Midbrain (tissue), 1 donor: ENCODE measurements at places on chromosomes 11 and 22.

DNA sequence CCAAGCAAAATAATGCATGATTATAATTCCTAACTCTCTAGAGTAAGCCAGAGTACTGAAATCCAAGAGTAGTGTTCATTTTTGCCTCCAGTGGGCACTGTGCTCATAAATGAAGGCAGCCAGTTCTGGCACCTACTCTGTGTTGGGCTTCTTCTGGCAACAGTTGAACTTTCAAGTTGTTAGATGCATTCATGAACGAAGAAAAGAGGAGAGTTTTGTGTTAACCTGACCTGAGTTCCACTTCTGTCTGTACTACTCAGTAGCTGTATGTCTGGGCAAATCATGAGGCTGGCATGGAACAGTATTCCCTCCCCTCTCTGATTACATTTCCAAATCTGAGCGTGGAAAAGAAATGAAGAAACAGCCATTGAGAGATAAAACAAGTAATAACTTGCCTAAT lies 20.3 kb upstream of the TENM4 start:
- DNase-seq: peak; percentile 35

GRCh38 chr11:115649461-115649860 lies 145.2 kb upstream of the CADM1 start:
- no peak for DNase-seq

GRCh38 chr11:19442554-19442910 lies 201.8 kb upstream of the E2F8 start:
- DNase-seq: no peak

GRCh38 chr11:35483131-35483820 lies 42.1 kb downstream of the PAMR1 start:
- DNase-seq: no peak

- DNase-seq: no peak
Measured at GRCh38 chr11:35288817-35289541, 130.4 kb downstream of the SLC1A2 start.

- no peak for DNase-seq
Measured at GRCh38 chr11:91129596-91129995, 906.7 kb upstream of the CHORDC1 start.

DNA sequence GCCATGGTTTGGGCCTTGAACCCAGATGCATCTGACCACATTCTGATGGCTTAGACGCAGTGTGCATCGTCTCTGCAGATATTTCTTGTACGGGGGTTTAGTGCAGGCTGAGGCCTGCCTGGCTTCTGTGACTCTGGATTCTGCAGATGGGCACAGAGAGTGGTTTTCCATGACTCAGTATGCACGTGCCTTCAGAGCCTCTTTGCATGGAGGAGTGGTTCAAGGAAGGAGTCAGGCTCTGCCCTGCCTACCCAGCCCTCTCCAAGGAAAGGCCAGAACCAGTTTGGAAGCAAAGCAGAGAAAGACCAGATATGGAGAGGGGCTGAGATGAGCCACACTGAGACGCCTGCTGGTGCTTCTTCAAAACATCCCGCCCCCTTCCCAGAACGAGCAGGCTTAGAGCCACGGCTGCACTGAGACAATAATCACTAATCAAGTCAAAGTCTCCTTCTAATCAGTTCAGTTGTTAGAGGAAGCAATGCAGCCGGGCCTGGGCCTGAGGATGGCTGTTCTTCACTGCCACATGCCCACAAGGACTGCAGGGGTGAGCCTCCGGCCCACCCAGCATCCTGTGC lies 308.9 kb downstream of the NXPE2 start:
- no peak for DNase-seq

- no peak for DNase-seq
Measured at GRCh38 chr11:105045676-105046296, 651 bp upstream of the CARD16 start.

GRCh38 chr11:122556605-122557004 lies 98.9 kb upstream of the UBASH3B start:
- DNase-seq: no peak

- no peak for DNase-seq
Measured at GRCh38 chr11:103798026-103798425, 238.4 kb upstream of the DDI1 start.

- DNase-seq: no peak
Measured at GRCh38 chr11:128181088-128181480, 406.3 kb downstream of the ETS1 start.

GRCh38 chr11:30774496-30775232 lies 188.5 kb upstream of the MPPED2 start:
- no peak for DNase-seq

DNA sequence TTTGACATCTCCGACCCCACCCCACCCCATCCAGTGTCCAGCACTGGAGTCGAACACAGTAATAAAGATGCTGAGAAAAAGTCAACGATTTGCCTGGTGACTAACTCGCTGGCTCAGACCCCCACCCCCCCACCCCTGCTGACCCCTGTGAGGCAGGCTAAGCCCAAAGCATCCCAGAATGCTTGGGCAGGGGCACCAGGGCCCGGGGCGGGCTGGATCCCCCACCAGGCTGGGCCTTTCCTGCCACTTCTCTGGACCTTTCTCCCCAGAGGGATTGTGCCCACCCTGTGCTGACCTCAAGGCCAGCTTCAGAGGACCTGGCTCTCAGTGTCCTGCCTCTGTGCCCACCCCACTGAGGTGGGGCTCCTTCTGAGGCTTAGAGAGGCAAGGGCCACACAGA lies 1.8 kb downstream of the C11orf86 start:
- no peak for DNase-seq

DNA sequence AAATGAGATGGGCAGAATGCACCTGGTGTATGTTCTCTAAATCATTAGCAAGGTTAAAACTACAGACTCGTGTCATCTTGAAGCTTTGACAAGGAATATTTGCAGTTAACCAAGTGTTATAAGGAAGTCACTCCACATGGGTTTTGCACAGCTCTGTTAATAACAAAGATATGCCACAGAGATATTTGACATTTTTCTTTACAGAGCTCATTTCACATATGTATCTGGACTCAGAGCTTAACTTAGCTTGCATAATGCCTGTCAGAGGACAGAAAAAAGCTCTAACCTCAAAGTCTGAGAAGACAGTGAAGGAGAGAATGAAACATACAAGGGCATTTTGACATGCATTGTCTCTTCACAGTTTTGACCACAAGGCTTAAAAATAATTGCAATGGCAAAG lies 105.5 kb downstream of the C11orf87 start:
- no peak for DNase-seq

- DNase-seq: no peak
Measured at GRCh38 chr11:18106688-18107087, 806 bp upstream of the SAAL1 start.

DNA sequence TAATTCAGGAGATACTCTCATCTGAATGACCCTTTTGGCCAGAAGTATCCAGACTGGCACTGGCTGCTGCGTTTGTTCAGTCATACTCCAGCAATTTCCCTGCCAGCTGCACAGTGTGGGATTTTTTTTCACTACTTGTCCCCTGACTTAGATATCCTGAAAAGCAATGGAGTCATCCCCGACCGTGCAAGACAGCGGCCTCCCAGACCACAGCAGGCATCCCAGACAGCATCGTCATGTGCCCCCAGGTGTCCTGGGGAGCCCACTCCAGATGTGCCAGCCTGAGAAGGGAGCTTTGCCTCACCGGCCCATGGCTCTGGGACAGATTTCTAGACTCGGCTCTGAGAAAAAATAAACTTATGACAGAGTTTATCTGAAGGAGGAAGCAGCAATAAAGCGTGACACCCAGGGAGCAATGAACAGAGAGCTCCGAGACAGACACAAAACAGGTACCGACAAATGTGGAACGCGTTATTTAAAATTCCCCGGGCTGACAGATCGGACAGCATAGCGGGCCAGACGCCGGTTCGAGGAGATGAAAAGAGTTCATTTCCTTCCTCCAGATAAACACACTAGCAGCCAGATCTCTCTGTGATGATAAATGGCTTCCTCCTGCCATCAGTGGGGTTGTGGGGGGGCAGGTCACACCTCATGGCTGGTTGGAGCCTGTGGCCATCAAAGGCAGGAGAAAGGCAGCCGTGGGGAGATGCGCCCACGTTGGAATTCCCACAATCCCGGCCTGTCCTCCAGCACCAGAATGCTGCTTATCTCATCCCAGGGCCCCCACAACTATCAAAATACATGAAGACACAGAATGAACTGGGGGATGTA lies 106.4 kb upstream of the FGF3 start:
- DNase-seq: no peak

GRCh38 chr11:117979481-117980211 lies 6.5 kb upstream of the IL10RA start:
- peak; percentile 11 for DNase-seq

GRCh38 chr22:42925598-42925997 lies 68.5 kb upstream of the ARFGAP3 start:
- DNase-seq: no peak

DNA sequence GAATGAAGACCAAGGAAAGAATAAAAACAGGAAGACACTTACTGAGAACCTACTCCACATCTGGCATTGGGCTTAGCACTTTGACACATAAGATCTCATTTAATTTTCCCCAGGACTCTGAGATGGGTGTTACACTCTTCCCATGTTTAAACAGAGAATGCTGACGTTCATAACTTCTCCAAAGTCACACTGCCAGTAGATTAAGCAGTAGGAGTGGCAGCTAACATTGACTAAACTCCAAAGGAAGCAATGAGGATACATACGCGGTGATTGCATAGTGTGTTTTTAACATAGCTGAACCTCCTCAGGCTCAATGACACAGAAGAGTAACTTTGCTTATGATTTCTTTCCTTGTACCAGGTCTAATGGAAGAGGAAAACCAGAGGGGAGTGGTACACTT lies 14.5 kb upstream of the OR10V1 start:
- no peak for DNase-seq

- DNase-seq: no peak
Measured at GRCh38 chr22:35476341-35476740, 64.3 kb upstream of the RASD2 start.

DNA sequence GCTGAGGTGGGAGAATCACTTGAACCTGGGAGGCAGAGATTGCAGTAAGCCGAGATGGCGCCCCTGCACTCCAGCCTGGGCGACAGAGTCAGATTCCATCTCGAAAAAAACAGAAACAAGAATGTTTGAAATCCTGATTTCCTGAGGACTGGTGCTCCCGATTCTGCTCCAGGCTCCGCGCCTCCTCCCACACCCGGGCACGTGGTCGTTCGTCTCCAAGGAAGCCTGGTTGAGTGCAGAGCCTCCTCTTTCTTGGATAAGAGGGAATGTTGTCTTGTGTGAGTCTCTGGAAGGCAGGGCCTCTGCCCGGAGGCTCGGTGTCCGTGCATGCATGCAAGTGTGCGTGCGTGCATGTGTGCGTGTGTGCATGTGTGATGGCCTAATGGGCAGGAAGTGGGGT lies 30.1 kb downstream of the BRSK2 start:
- no peak for DNase-seq

GRCh38 chr11:120231963-120232362 lies 8.0 kb upstream of the POU2F3 start:
- no peak for DNase-seq

DNA sequence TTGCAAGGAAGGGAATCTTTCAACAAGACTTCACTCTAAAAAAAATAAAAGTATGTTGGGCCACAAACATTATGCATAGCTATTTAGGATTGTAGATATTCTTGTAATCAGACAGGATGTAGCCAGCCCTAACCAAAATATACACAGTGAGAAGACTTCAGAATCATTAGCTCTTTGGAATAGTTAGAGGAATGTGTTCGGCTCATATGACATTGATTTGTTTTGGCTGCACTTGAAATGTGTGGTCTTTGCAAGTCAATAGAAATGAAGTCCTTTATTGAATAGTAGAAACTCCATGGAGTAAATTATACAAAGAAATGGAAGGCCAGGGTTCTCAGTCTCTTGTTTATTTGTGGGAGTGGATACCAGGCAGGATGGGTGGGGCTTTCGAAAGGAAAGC lies 692.1 kb downstream of the NTM start:
- DNase-seq: no peak

DNA sequence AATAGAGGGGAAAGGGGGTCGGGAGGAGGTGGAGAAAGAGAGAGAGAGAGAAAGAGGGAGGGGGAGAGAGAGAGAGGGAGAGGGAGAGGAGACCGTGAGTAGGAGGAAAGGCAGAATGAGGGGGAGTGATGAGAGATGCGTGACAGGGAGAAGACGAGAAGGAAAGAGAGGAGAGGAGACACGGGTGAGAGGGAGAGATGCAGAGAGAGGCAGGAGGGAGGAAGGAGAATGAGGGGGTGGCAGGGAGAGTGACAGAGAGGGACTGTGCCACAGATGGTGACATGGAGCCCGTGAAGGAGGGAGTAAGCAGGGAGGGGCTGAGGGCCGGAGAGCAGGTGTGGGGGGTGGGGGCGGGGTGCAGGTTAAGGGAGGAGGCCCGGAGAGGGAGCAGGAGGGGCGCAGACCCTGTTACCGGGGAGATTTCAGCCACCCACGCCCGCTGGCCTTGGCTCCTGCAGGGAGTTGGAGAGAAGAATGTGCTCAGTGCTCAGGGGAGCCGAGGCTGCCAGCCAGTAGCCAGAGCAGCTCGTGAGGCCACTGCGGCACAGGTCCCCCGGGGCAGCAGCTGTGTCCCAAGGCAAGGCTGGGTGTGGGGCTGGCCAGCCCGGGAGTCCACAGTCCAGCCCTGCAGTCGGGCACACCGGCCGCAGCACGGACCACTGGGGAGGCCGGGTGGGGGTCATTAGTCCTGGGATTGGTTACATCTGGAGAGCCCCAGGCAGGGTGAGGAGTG lies at the start of gene SSTR3:
TSS of gene SSTR3 (minus strand) at position 304 of the 733 bp plus-strand sequence. CDS start 4,674 bp downstream, outside the sequence.
- no peak for DNase-seq

- no peak for DNase-seq
Measured at GRCh38 chr11:4433856-4434255, 15.2 kb upstream of the OR52K2 start.

GRCh38 chr11:67492801-67493547 lies 10.1 kb downstream of the AIP start:
- DNase-seq: no peak

GRCh38 chr22:30947173-30947815 lies 21.3 kb downstream of the MORC2 start:
- DNase-seq: peak; percentile 80

DNA sequence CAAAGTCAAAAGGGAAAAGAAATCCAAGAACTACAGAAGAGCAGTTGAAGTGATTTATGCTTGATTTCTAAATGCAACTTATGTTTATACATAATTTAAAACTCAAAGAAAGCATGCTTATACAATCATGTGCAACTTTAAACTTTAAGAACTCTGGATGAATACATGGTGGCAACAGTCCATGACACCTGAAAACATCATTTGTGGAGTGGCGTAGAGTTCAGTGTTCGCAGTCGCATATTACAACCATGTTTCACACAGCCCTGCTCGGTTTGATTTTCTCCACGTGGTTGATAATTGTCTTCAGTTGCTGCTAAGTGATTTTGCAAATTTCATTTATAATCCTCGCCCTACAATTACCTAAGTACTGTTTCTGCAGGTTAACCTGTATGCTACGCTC lies 45.4 kb downstream of the DKK3 start:
- no peak for DNase-seq

- DNase-seq: no peak
Measured at GRCh38 chr11:111119751-111120150, 125.8 kb upstream of the POU2AF2 start.

GRCh38 chr11:114193730-114194679 lies 102.2 kb upstream of the NNMT start:
- no peak for DNase-seq

GRCh38 chr11:124869331-124869730 lies 4.1 kb downstream of the ROBO3 start:
- no peak for DNase-seq
